Activated naive CD8-positive, alpha-beta T cell treated with anti-CD3 and anti-CD28 coated beads, Interleukin-2, amount 10 ng/mL, durations not matched to agents 7 days and 5 days (primary cell): ENCODE measurements at places on chromosomes 12 and 14. TPM values are rescaled to one million over a fixed set of nuclear protein-coding genes. Genes with fewer than 3 reads are reported as not detected.

GRCh38 chr12:115337693-115338543 lies 653.9 kb upstream of the TBX3 start:
- no peak for DNase-seq

GRCh38 chr14:54642121-54642520 lies 75.2 kb downstream of the SAMD4A start:
- DNase-seq, result no peak

Gene EEF1AKMT3
- 3.8 TPM for total RNA-seq

GRCh38 chr14:50936882-50937281 lies 7.4 kb downstream of the PYGL start:
- no peak for DNase-seq

- no peak for DNase-seq
Measured at GRCh38 chr12:88339254-88339949, 197.3 kb downstream of the TMTC3 start.

- DNase-seq, result no peak
Measured at GRCh38 chr14:40093800-40094199, 661.6 kb upstream of the FBXO33 start.

- DNase-seq, result no peak
Measured at GRCh38 chr12:69602954-69603353, 7.8 kb downstream of the LRRC10 start.

GRCh38 chr12:75548879-75549278 lies 37.5 kb upstream of the KRR1 start:
- no peak for DNase-seq

GRCh38 chr12:6982532-6982931 lies 11.8 kb downstream of the EMG1 start:
- DNase-seq, result no peak

GRCh38 chr14:86990396-86990795 lies 1002.6 kb downstream of the GALC start:
- no peak for DNase-seq

Gene OVCH1
- not detected for total RNA-seq

DNA sequence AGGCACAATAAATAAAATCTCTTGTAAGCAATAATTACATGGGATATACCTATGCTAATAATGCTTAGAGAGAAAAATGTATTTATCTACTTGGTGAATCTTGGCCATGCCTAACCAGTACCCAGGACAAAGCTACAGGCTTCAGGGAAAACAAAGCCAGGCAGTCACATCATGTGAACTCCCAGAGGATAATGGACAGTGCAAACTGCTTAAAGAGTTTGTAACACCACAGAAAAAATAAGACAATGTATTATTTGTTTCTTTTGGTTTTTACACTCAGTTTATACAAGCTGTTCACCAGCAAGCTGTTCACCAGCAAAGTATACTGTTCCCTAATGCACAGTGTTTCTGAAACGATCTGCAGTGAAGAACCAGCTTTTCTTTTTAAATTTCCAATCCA lies 38.0 kb downstream of the DICER1 start:
- DNase-seq, result no peak

DNA sequence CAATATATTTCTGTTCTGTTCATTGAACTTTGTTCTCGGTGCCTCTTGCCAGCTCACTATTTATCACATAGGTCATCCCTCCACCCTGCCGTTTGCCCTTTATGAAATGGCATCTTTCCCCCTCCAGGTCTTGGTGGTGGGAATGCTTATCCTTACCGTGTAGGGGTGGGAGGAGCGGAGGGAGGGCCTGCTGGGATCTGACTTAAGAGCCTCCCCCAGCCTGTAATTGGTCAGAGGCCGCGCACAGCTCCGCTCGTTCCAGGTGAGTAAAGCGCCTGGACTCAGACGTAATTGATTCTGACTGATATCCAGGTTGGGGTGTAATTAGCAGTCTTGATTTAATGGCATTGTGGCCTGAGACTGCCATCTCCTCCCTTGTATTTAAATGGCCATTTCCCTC lies 185.3 kb downstream of the TSPAN9 start:
- DNase-seq, result no peak

Gene OR6C2
- total RNA-seq, result not detected

DNA sequence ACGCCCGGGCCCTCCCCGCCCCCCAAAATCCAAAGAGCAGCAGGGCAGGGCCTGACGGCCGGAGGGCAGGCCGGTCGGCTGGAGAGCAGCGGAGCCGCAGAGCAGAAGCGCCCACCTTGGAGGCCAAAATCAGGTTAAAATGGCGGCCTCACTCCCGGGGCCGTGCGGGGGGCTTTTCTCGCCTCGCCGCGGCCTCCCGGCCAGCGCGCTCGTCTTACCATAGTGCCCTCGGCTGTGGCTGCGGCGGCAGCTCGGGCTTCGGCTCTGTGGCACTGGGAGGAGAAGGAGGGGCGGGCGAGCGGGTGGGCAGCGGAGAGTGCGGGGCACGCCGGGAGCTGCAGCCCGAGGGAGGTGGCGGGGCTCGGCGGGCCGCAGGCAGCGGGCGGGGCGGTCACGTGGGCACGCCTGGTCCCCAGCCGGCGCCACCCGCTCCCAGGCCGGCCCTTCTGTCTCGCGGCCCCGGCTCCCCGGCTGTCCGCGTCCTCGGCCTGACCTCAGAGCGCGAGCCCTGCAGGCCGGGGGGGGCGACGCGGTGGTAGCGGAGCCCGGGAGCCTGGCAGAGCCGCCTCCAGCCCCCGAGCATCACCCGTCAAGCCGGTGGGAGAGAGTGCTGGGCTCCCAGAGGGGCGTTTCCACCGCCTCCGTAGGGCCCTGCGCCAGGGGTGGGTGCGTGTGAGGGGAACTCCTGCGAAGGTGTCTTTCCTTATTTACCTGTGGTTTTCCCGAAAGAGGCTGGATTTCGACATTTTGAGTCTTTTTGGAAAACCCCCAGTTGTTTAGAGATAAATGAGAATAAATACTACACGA lies at the start of gene CFL2:
TSS of gene CFL2 (minus strand) at position 274 of the 807 bp plus-strand sequence. CDS start at position 221, 53 bp downstream.
- peak; percentile 80 for DNase-seq

DNA sequence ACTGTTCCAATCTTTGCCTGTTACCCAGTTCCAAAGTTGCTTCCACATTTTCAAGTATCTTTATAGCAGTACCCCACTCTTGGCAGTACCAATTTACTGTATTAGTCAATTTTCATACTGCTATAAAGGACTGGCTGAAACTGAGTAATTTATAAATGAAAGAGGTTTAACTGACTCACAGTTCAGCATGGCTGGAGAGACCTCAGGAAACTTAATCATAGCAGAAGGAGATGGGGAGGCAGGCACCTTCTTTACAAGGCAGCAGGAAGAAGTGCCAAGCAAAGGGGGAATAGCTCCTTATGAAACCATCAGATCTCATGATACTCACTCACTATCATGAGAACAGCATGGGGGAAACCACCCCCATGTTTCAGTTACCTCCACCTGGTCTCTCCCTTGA lies 215.0 kb downstream of the SNAPC1 start:
- no peak for DNase-seq

Gene CLECL1
- total RNA-seq, result 0.72 TPM

DNA sequence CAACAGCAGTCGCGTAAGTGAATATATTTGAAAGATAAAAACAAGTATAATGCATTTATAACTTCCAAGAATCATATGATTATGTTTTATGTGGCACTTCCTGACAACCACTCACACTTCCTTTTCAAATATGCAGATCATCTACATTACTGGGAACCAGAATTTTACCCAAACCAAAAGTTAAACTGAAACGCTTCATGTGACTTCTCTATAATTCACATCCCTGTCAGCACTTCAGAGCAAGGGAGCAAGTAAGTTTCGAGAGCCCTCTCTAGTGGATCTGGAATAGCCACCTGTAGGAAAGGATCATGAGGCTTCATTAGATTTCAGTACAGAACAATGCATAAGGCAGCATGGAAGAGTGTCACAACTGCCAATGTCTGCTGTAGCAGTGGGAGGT lies 13.7 kb upstream of the ALX1 start:
- no peak for DNase-seq

Gene GLT8D2
- not detected for total RNA-seq

DNA sequence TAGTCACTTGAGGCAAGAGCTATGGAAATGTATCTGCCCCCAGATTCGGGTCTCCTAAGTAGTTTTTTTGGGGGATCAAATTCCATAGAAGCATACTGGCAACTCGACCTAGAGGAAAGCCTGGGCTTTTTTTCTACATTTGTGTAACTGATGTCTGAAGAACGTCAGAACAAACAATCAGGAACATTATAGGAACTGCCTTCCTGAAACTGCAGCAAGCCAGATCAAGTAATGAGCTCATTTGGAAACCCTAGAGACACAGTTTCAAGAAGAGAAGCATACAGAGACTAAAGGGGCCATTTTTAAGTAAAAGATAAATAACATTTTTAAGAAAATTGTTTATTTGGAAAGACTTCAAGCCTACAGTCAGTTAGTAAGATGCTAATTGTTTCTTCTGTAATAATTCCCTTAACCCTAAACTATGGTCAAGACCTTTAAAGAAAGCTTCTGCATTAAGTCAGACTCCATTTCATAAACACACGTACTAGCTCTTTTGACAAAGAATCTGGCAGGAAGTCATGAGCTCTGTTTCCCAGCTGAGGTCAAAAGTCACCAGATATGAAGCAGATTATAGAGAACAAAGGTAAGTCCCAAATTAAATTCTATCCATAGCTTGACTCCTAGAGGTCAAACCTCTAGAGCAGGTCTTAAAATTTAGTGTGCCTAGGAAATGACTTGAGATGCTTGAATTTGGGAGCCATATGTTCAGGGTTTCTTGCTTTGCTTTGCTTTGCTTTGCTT lies 112.8 kb downstream of the EGLN3 start:
- no peak for DNase-seq

DNA sequence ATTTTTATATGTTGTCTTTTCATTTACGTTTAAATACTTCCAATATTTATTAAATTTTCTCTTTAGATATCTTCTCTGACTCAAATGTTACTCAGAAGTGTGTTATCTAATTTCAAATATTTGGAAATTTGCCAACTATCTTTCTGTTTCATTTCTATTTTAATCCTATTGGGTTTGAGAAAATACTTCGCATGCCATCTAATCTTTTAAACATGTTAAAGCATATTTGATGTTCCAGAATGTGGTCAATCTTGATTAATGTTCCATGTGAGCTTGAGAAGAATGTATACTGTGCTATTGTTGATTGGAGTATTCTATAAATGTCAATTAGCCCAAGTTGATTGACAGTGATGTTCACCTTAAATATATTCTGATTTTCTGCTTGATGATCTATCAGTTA lies 11.9 kb upstream of the DCN start:
- DNase-seq, result no peak

Gene C12orf54
- not detected for total RNA-seq

DNA sequence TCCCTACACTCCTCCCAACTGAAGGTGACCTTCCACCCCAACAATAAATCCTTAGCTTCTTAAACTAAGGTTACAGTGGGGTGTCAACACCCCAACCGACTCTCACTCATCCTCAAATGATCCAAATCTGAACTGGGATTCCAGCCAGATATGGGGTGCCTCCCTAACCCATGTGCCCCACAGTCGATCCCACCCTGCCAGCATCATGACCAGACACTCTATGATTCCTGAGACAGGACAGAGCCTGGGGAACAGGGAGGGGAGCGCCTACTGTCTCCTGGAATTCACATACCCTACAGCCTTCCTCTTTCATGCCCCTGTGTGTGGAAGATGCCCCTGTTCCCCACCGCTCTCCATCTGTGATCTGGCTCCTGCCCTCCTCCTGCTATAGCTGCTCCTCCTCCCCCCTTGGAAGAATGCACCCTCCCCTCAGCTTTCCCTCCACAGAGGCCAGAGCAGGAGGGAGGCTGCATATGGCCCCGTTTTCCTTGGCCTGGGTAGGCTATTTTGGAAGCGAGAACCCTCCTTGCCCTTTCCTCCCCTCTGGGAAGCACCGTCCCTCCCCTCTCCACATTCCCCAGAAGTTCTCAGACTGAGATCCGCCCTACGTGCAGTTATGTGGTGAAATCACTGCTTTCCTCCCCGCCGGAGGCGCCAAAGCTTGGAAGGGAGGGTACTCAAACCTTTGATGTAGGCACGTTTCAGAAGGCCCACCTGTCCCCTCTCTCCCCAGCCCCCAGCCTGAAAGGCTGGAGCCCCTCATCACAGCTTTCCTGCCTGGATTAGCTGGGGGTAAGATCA lies 48.0 kb downstream of the SMUG1 start:
- DNase-seq, result no peak

Gene GPD1
- total RNA-seq, result 0.91 TPM

Gene SP1
- 88.7 TPM for total RNA-seq

DNA sequence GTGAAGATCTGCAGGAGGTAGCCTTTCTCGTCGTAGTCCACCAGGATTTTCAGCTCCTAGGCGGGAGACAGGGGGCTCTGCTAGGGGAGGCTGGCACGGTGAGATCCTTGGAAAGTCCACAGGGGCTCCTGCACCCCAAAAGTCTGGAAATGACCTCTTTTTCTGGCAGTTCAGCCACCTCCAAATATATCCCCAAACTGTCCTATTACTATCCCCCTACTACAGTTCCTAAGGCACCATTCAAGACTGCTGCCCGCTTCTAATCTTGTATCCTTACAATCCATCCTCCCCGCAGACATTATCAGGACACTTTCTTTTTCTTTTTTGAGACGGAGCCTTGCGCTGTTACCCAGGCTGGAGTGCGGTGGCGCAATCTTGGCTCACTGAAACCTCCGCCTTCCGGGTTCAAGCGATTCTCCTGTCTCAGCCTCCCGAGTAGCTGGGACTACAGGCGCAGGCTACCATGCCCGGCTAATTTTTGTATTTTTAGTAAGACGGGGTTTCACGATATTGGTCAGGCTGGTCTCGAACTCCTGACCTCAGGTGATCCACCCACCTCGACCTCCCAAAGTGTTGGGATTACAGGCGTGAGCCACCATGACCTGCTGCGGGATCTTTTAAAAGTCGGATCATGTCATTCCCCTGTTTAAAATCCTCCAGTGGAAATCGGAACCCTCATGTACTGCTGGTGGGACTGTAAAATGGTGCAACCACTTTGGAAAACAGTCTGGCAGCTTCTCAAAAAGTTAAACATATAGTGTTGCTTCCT lies 18.5 kb downstream of the HPD start:
- no peak for DNase-seq

DNA sequence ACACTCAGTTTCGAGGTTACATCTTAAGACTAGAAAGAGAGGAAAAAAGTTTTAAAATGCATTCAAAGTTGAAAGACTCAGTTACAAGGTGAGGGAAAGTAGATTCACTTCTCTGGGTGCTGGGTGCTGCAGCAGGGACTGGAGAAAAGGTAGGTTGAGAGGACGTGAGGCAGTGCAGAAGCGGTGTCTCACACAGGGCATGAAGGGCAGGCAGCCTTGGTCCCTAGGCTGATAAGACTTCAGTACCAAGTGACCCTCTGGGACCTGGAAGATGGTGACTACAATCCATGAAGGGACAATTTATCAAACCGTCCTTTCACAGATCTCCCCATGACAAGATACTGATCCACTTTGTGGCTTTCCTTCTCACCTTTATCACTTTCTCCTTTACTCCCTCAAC lies 22.5 kb upstream of the UTP20 start:
- no peak for DNase-seq

DNA sequence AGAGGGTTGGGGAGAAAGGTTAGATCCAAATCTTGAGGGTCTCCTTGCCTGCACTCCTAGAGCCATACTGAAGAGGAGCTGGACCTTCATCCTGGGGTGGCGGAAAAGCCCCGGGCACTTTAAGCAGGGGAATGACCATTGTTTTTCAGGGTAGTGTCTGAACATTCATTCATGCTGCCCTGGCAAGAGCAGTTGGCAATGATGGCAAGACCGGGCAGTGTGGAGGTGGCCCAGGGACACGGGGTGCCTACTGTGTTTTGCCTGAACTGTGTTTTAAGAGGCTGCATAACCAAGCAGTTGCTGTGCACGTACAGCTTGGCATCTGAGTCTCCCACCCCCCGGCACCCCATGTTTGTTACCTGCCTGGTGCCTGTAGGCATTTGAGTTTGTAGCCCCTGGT lies 14.7 kb downstream of the TPCN1 start:
- no peak for DNase-seq
